ENCODE measurements at places on chromosomes 2 and 18. TPM values are rescaled to one million over a fixed set of nuclear protein-coding genes. Genes with fewer than 3 reads are reported as not detected.

CPO gene
- total RNA-seq = not detected

UGT1A5 gene
- total RNA-seq = not detected

LBX2 gene
- total RNA-seq = 2.4 TPM

PASK gene
- total RNA-seq = 71.9 TPM

SMAD2 gene
- total RNA-seq = 156 TPM

FZD7 gene
- 3.4 TPM for total RNA-seq

SMAD7 gene
- 29.3 TPM for total RNA-seq

INO80B gene
- 31.1 TPM for total RNA-seq

NGEF gene
- not detected for total RNA-seq

NEDD4L gene
- total RNA-seq = 4.2 TPM

KIF1A gene
- 0.76 TPM for total RNA-seq

MC4R gene
- not detected for total RNA-seq

GEN1 gene
- 48.7 TPM for total RNA-seq

MROH2A gene
- total RNA-seq = not detected

AGPS gene
- 58.5 TPM for total RNA-seq

RAB6C gene
- 0.18 TPM for total RNA-seq

SULT1C2 gene
- total RNA-seq = not detected

ZBTB7C gene
- total RNA-seq = 0.09 TPM

LBH gene
- total RNA-seq = 71.5 TPM

CDH20 gene
- 0.07 TPM for total RNA-seq

CTLA4 gene
- total RNA-seq = 20.8 TPM

OXER1 gene
- 0.21 TPM for total RNA-seq

RNF144A gene
- total RNA-seq = 35.5 TPM

ABCB11 gene
- not detected for total RNA-seq

LIMS4 gene
- total RNA-seq = 0.77 TPM
